WTC11 (cell line): ENCODE measurements at places on chromosomes 1 and 21.

DNA sequence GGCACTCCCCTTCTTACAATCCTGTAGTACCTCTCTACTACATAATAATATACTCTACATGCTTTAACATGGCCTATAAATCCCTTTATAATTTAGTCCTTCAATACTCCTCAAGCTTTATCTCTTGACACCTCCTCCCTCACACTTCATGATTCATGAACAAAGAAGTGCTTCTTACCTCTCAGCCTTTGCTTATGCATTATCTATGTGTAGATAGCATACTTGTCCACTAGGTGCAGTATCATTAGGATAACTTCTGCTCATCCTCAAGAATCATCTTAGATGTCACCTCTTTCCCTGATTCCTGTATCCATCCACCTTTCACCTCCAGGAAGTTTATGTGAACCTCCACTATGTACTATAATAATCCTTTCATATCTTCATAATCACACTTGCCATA, 74.4 kb downstream of the COL24A1 start:
- no peak for DNase-seq

DNA sequence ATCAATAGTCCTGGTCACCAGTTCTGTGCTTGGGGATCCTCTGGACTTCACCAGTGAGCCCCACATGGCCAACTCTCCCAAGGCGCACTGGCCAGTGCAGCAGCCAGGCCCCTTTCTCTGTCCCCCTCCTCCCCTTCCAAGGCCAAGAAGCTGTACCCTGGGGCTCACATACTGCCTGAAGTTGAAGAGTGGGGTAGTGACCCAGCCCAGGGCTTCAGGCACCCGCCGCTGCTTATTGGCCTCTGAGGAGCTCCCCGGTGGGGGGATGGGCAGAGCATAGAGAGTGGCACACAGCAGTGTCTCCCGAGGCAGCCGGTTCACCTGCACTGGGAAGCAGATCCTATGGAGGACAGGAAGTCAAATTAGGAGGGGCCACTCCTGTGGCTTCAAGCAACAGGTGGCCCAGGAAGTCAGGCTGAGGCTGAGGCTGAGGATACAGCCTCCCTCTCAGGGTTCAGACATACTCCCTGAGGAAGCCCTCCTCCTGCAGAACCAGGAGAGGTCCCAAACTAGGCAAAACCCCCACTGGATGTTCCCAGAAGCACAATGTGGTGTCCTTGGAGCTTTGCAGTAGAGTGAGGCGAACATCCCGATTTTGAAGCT, 38.2 kb upstream of the PPP1R15B start:
- DNase-seq = no peak

GRCh38 chr21:40723317-40723716, 123.6 kb downstream of the DSCAM start:
- no peak for DNase-seq

DNA sequence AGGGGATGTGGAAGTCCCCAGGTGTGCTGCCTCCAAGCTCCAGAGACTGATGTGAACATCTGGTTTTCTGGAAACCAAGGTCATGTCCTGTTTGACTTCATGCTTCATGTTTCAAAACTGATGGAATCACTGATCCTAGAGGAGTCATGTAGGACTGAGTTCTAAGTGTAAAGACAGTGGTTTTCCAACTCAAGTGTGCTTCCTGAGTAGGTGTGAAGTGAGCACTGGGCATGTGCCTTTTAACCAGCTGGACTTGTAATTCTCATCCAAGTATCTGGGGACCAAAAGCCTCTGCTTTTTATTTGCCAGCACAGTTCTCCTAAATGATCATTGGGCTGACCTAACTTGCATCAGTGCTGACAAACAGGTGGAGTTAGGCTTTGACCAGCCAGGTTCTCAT, 36.9 kb downstream of the ABCA4 start:
- no peak for DNase-seq

DNA sequence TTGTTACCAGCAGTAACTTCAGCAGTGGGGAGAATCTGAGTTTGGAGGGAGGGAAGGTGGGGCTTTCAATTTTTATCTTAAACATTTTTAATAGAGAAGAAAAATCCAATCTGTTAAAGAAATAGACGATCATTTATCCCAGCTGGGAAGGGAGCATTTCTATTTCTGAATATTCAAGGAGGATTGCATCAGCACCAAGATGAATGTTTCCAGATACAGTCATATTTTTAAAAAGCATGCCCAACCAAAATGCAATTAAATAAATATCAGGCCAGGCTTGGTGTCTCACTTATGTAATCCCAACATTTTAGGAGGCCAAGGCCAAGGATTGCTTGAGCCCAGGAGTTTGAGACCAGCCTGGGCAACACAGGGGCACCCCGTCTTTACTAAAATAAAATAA, 1.7 kb upstream of the ATP1A4 start:
- no peak for DNase-seq

DNA sequence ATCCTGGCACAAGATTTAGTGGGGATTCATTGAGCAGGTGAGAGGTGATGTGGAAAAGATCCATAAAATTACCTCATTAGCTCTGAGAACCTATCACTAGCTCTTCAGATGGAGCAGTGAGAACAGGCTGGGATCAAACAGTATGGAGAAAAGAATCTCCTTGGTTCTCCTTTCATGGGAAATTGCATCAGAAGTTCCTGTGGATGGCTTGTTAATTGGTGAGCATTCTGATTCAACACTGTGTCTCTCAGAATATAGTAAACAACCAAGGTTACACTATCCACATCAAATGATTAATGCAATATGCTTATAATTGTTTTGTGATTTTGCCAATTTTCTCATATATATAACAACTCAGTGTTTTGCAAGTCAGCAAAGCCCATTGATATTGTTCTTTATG, 8.3 kb upstream of the CD55 start:
- no peak for DNase-seq

- no peak for DNase-seq
Observed at GRCh38 chr1:74392840-74393239, 119.6 kb downstream of the LRRC53 start.

GRCh38 chr1:25872713-25873112, 2.8 kb downstream of the PAQR7 start:
- no peak for DNase-seq

GRCh38 chr1:195763146-195763906, 844.9 kb downstream of the KCNT2 start:
- no peak for DNase-seq

DNA sequence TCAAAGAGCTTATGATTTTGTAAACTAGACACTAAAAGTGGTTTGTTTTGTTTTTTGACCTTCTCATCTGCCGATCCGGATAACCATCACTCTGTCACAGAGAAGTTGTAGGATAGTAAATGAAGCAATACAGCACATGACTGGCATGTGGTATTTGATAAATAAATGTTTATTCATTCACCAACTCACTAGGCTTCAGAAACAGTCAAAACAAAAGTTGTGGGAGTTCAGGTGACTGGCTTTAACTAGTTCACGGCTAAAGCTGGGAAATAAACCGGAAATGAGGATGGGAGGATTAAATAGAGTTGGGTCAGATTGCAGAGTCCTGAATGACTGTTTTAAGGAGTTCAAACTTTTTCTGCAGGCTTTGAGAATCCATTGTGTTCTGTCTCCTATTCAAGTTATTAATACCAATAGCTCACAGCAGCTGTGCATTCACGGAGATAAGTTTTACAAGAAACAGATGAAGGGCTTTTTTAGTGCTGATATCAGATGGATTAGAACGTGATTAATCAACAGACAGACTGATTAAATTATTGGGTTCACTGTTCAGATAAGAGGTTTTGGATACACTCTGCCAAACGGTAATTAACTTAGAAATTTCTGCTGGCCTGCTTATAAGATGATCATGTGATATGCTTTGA, 463.3 kb downstream of the DPYD start:
- DNase-seq = no peak

DNA sequence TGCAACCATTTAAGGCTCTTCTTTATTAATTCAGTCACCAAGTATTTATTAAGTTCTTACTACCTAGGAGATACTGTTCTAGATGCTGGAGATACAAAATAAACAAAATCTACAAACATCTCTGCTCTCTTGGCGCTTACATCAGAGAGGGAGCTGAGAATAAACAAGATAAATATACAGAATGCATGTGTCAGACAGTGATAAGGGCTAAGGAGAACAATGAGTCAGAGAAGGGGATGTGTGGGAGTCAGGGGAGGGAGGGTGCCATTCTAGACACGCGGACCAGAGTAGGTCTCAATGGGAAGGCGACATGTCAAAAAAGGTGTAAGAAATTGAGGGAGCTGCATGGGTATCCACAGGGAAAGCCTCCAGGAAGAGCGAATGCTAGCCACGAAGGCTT, 393.2 kb downstream of the RWDD3 start:
- DNase-seq = no peak

GRCh38 chr1:205049479-205049878, 6.5 kb downstream of the CNTN2 start:
- DNase-seq = no peak

- no peak for DNase-seq
Observed at GRCh38 chr21:45638707-45639106, 4.8 kb upstream of the PCBP3 start.

DNA sequence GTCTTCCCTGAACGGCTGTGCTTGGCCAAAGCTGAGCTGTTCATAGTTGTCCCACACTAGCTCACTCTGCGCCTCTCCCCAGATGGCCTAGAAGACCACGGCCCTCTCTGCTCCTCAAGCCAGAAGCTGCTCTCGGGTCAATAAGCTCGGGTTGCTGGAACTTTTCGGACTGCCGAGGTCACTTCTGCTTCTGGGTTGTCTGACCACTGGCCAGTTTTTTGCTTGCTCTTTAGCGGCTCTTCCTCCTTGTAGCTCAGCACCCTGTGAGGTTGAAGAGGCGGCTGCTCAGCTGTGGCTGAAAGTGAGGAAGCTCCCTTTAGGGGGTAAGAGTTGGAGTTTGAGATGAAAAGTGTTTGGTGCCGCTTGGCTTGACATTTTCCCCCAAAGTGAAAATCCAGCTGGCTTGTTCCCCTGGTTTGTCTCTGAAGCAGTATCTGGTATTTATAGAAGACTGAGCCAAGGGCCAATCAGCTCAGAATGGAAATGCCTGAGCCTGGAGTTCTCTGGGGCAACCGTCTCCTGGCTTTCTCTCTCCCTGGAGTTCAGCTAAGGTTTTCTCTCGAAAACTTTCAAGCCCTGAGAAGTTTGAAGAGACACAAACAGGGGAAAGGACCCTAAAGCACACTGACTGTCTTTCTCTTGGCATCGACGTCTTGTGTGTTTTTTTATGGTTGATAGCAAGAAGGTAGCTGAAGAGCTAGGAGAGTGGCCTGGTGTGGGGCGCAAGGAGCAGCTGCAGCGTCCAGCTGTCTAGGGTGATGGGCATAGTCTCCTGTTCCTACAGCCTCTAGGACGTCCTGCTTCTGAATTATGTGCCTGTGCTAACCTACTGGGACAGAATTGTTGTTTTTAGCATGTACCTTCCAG, 72.0 kb downstream of the SYT6 start:
- DNase-seq = no peak

GRCh38 chr1:24390924-24391782, 22.4 kb downstream of the STPG1 start:
- peak; percentile 76 for DNase-seq

DNA sequence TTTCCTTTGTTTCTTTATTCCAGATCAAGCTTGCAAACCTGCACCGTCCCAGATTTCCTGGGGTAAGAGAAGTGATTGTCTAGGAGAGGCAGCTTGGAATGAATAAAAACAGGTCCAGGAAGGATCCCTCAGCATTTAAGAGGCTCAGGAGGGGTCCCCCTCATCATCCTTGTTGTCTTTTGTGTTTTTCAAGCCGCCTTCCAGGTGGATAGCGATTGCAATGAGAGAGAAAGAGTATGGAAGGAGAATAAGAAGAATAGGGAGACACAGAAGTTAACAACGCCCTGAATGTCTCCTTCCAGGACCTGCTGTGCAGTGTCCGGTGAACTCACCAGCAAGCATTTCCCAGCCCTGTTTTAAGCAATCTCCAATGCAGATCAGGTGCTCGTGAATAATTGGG, 8.5 kb downstream of the ERG start:
- DNase-seq = no peak

- DNase-seq = no peak
Observed at GRCh38 chr1:231550448-231550781, 21.9 kb downstream of the TSNAX start.

GRCh38 chr1:156121457-156121856, 6.9 kb downstream of the LMNA start:
- DNase-seq = no peak

GRCh38 chr1:232590744-232591082, 39.2 kb downstream of the SIPA1L2 start:
- DNase-seq = no peak

DNA sequence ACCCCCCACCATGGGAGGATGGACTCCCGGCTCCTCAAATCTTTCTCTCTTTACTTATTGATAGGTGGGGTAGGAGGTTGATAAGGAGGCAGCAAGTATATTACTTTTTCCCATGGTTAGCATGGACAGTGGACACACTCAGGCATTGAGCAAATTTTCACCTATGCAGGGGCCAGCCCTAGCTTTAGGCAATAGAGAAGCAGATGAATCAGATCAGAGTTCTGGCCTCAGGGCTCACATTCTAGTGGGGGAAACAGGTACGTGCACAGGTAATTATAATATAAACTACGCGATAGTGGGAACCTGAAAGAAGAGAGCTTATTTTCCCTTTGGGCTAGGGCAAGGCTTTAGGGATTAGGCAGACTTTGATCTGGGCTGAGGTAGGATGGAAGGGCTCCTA, 13.5 kb upstream of the FOXE3 start:
- no peak for DNase-seq

GRCh38 chr1:175497501-175497900, 245.9 kb downstream of the TNR start:
- DNase-seq = no peak

- no peak for DNase-seq
Observed at GRCh38 chr1:194903524-194903923, 1704.7 kb downstream of the KCNT2 start.

GRCh38 chr1:193654951-193655735, 468.7 kb upstream of the B3GALT2 start:
- DNase-seq = no peak

GRCh38 chr1:151222130-151222529, 23.8 kb downstream of the PIP5K1A start:
- no peak for DNase-seq

- no peak for DNase-seq
Observed at GRCh38 chr21:18476639-18477038, 73.1 kb upstream of the TMPRSS15 start.

DNA sequence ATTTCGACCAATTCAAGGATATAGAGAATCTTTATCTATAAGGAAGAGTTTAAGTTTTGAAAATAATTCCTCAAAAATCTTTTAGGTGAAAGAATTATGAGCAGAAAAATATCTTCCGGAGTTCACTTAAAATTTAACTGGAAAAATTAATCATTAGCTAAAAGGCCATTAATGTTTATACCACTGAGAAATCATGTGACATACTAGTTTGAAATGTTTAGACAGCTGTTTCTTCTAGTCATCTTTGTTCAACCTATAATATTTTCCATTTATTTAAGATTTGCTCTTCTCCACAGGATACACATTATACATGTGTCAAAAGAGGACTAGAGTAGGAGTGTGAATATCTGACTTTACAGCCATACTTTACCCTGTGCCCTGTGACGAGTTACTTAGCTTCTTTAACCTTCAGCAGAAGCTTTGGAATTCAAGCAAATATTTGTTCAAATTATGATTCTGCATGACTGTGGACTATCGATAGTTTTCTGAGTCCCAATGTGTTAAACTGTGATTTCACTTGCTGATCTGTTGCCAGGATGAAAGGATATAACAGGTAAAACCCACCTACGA, 374.8 kb downstream of the BRINP3 start:
- no peak for DNase-seq
